ENCODE measurements at places on chromosomes 6 and 20.

- no peak for DNase-seq
These were observed 122.7 kb downstream of the LY86 start for GRCh38 chr6:6711031-6711785.

GRCh38 chr6:147710890-147711289, 202.4 kb downstream of the SAMD5 start:
- no peak for DNase-seq

DNA sequence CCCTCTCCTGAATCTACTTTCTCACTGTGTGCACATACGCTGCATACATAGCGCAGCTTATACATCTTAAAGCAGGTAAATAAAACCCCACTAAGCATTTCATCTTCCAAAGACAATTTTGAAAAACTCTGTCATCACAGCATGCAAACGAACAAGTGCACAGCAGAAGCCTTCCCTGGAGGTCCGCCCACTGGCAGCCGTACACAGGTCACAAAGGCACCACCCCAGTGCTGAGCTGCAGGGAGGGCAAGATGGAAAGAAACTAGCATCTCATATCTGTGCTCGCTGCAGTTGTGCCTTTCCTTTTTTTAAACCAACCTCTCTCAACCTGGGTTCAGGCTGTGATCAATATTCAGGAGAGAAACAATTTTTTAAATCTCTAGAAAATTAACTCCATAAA, 73.3 kb downstream of the HUS1B start:
- DNase-seq, result no peak

- no peak for DNase-seq
These were observed 821.9 kb downstream of the GRIK2 start for GRCh38 chr6:102215425-102215824.

DNA sequence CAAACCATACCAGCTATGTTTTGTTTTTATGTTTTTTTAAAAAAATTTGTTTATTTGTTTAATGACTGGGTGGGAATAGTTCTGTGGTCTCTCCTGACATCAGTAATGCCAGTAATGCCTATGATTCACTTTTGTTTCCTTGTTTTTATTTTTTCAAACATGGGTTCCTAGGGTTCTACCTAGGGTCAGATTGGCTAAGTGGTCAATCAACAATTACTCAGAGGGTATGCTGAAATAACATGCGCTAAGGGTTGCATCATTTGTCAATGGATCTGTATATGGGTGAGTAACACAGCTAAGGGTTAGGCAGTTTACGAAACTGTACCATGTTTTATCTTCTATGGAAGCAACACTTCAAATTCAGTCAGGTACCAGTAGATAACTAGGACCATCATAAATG, 583.8 kb upstream of the GJE1 start:
- DNase-seq, result no peak

GRCh38 chr6:49923826-49924225, 40.1 kb downstream of the DEFB114 start:
- no peak for DNase-seq

DNA sequence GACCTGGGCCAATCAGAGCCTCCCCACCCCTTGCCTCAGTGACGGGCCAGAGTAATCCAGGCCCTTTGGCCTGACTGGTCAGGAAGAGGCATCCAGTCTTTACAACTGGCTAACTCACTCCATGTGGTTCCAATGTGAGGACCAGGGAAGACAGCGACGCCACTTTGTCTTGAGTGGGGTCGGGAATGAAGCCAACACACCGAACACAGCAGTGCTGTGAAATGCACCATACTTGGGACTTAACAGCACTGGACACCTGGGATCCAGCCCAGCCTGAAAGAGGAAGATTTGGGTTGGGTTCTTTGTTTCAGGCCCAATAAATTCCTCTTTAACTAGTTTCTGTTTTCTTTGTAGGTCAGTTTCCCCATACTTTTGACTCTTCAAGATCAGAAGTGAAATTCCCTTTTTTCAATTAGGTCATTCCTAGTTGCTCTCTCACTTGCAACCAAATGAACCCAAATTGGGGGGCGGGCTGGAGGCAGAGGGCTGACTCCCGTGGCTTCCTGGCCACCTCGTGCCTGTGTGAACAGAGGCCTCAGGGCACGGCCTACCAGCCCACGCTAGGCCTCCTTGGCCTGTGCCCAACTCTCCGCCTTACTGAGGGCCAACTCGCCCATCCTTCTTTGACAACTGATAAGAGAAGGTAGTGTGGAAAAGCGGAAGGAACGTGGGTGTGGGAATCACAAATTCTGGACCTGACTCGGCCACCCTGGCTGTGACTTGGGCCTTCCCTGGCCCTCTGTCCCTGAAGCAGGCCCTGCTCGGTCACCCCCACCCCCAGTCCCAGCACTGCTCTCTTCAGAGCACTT, 17.1 kb downstream of the SULF2 start:
- DNase-seq, result no peak

- no peak for DNase-seq
These were observed 159.7 kb downstream of the TAF4 start for GRCh38 chr20:61905781-61906523.

DNA sequence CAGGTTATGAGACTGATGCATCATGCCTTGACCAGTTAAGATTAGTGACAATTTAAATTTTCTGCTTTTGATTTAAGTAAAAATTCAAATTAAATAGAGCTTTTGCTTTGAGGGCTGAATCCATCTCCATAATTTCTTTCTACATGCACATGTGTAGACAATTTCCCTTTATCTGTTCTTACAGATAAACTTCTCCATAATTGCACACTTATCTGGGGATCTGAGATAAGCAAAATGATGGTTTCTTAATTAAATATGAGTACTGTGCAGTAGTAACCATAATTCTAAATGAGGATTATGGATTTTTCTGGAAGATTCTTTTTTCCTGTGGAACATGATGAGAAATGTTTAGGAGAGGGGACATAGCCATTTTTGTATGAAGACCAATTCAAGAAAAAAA, 44.7 kb downstream of the ZFAND3 start:
- no peak for DNase-seq

GRCh38 chr6:80161434-80161833, 55.0 kb downstream of the BCKDHB start:
- DNase-seq, result no peak

GRCh38 chr6:6810727-6811126, 222.2 kb downstream of the LY86 start:
- no peak for DNase-seq

GRCh38 chr20:1313236-1313964, 15.5 kb downstream of the SDCBP2 start:
- DNase-seq, result peak; percentile 61

DNA sequence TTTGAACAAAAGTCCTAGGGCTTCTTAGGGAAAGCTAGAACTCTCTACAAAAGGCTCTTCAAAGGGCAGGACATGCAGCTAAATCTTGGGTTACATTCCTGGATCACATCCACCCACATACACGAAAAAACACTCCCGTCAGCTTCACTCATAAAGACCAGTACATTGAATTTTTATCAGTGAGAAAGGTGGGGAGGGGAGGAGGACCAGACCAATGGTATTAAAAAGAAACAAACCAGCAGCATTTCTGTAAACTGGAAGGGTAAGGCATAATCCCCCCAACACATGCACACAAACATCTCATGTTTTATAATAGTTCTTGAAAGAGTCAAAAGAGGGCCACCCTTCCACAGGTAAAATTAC, 31.6 kb downstream of the MYLK4 start:
- DNase-seq, result no peak

DNA sequence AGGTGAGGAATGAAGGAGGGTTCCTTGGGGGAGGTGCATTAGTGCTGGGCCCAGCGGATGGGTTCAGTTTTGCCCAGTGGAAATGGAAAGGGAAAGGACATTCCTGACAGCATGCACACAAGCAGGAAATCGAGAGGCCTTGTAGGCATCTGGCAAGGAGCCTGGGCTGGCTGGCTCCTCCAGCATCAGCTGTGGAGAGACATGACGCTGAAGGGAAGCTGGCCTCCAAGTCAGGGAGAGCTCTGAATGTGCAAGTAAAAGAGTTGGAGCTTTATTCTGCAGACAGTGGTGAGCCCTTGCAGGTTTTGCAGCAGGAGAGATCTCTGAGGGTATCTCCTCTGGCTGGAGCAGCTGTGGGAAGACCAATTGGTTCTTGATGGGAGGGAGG, 154.3 kb downstream of the MRPL14 start:
- no peak for DNase-seq

DNA sequence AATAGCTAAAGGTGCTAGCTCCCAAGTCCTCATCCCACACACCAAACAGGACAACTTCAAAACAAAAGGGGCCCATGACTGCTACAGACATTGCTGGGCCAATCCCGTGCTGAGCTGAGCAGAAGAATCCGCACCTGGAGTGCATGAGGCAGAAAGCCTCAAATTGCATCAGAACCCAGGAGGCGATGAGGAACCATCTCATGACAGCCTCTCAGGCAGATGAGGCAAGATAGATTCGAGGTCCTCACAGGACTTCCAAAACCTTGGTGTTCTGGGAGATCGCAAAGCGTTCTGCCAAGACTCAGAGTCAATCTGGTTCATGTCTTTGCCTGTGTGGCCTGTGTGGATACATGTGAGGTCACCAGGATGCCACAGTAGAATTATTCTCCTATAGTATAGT, 32.8 kb upstream of the SSTR4 start:
- no peak for DNase-seq

- DNase-seq, result no peak
These were observed 1.1 kb downstream of the LRRC1 start for GRCh38 chr6:53795702-53796450.

DNA sequence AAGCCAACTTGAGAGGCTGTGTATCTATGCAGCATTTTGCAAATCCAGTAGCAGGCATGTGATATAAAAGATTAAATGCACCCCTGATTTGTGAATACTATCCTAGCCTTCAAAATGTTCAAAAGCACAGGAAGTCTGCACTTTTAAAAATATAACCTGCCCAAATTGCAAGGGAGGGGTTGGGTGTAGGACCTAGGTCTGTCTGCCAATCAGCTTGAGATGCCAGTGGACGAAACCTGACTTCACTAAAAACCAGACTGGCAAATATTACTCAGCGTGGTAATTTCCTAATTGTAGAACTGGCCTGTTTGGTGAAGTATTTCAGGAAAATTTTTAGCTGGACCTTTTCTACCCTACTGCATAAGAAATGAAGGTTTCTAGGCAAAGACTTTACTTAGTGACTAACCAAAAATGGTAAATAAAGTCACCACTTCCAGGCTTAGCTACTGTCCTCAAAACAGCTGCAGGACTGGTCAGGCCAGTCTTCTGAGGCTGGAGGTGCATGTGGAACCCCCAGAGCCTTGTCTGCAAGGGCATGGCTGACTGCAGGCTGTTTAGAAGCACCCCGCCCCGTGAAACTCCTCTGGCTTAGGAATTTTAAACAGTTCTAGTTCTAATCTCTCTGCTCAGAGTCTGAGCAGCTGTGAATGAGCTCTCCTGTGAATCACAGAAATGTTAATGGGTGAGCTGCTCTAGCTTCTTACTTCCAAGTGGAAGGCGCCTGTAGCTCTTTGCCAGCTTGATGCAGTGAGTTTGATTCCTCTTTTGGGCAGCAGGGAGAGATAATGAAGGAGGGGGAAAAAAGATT, 104.4 kb upstream of the ESR1 start:
- peak; percentile 78 for DNase-seq

GRCh38 chr6:39669973-39670342, 55.2 kb downstream of the KIF6 start:
- DNase-seq, result no peak

GRCh38 chr6:150204705-150205472, 62.0 kb downstream of the PPP1R14C start:
- DNase-seq, result no peak

- DNase-seq, result peak; percentile 67
These were observed 7.1 kb downstream of the RBM38 start for GRCh38 chr20:57398231-57398821.

GRCh38 chr6:110414669-110415068, 706 bp downstream of the DDO start:
- no peak for DNase-seq

DNA sequence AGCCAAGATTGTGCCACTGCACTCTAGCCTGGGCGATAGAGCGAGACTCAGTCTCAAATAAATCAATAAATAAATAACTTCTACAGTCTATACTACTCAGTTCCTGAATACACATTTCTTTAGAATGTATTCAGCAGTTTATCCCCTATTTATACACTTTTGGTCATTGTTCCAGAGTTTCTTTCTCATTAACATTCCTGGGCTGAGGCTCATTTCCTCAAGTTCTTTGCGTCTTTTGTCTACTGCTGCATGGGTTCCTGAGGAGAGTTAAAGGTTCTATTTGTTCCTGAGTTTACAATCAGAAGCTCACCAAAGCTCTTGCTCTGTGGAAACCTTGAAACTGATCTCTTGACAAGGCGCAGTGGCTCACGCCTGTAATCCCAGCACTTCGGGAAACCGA, 37.7 kb upstream of the SASH1 start:
- DNase-seq, result no peak

DNA sequence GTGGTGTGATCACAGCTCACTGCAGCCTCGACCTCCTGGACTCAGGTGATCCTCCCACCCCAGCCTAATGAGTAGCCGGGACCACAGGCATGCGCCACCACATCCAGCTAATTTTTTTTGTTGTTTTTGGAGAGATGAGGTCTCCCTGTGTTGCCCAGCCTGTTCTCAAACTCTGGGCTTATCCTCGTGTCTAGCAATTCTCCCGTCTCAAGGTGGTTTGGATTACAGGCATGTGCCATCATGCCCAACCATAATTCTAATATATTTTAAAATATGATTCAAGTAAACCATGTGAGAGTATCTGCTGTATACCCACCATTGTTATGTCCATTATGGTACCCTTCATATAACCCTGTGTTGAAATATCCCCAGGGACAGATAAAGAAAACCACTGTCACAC, 60.3 kb upstream of the C20orf144 start:
- DNase-seq, result no peak

GRCh38 chr6:138680085-138680484, 93.5 kb upstream of the CCDC28A start:
- DNase-seq, result no peak

DNA sequence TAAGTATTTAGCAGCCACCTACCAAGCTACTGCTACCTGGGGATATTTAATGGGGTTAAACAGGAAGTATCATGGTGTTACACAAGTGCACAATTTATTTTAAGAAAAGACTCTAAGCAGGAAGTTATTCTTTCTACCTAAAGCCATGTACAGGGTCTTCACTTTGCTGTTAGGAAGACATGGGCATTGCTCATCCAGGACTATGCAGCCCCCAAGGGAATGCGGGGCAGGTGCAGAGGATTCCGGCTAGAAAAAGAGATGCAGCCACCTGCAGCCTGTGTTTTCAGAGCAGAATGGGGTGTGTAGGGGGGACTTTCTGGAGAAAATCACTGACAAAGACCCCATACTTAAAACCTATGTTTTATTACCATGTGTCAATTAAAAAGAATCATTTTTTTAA, 399.1 kb upstream of the NOX3 start:
- DNase-seq, result no peak

DNA sequence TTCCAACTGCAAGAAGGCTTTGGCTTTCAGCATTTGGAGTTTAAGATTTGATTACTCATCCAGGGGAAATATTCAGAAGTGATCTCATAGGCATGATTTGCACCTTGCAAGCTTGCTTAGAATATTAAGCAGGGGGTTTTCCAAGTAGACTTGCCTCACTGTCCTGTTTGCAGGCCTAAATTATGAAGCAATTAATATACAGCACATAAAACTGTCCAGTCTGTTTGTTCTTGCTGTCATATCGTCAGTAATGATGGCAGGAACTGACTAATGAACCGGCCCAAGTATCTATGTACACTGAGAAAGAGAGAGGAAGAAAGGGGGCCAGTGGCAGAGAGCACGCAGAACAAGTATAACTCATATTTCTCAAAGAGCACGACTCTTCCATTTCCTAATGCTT, 212.5 kb upstream of the SUPT3H start:
- DNase-seq, result peak; percentile 65
